ENCODE measurements at places on chromosomes 5 and 9.
A peak's percentile ranks its signal among the peaks of the same experiment; 100 is the strongest.

GRCh38 chr5:31377274-31377946 is 154.5 kb downstream of the DROSHA start:
- no peak for DNase-seq

DNA sequence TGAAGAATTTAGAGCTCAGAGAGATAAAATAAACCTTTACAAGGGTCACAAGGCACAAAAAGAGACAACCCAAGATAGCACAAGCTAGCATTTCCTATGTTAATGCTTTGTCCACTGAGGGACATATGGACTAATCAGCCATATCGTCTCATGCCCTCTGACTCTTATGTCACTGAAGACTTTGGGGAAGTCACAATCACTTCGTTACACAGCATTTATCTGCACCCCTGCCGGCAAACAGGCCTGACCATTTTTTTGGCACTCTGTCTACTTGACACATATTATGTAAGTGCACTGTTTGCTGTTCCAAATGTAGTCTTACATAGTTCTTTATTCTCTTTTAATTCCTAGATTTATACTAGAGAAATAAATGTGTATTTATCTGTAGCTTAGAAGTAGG is 13.9 kb upstream of the BNC2 start:
- no peak for DNase-seq

DNA sequence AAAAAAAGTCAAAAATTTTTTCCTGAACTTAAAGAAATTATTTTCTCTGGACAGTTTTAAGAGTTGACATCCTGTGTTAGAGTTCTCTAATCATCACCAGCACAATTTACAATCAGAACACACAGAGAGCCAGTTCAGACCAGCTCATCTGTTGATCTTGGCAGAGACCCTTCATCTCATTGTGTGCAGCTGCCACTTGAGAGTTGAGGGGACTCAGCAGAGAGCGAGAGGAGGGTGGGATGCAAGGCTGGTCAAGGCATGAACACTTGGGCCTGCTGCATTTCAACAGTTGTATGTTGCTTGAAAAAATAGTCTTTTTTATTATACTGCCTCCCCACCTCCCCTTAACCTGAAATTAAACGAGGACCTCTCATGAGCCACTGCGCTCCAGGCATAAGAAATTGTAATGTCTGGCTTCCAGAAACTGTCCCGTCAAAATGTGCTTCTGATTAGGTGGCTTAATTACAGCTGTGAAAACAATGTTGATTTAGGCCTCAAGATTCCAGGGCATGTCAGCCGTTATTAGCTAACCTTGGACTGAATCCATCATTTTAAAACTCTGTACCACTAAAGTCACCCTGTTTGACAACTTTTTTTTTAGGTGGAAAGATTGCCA is 383.6 kb downstream of the CCDC171 start:
- DNase-seq = peak; percentile 98

DNA sequence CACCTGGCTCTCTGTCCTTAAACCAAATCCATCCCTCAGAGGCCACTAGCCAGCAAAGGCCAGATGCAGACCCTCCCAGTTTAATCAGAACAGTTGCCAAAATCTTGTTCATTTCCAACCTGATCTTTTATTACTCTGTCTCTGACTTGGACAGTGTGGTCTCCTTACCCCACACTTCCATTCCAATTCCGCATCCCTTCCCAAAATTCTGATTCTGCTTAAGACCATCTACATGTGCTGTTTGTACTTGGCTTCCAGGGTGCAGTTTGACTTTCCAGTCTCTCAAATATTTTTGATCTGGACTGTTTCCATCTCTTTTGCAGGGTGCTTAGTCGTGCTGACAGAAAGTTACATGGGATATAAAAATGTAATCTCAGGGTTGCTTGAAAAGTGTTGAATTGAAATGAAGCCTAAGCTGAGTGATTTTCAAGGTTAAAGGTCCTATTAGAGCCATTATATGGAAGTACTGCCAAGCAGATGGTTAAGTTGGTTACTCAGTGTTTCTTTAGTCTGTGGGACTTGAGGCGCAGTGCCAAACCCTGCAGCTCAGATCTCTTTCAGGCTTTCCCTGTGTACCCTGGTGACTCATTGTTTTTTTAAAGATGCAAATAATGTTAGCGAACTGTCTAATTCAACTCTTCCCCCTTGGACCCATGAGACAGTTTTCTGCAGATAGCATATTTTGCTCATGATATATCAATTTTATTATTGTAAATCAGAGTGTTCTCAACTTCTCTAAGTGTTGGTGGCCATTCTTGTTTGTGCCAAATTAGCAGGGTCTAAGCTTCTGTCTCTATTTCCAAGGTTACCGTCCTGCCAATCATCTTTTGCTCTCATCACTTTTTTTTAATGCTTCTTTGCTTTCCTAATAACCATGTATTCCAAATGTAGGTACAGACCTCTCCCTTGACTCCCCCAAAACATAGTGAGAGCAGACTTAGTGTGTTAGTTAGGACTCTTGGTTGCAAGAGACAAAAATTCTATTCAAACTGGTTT is 18.2 kb upstream of the DCP2 start:
- DNase-seq = peak; percentile 11

DNA sequence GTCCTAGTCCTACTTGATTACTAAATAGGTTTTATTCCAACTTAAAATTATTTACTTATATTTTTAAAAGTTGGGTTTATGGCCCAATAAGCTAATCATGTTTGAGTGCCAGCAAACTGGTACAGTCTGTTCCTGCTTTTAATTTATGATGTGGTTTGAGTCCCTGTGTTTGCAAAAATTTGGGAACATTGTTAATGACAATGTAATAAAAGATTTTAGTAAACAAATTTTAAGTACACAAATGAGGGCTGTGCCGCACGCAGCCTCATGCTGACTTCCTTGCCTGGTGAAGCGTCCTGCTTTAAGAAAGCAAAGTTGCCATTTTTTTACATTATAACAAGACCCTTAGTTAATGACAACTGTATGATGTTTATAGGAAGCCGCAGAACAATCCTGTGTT is 96.8 kb upstream of the MAP1B start:
- DNase-seq = no peak

DNA sequence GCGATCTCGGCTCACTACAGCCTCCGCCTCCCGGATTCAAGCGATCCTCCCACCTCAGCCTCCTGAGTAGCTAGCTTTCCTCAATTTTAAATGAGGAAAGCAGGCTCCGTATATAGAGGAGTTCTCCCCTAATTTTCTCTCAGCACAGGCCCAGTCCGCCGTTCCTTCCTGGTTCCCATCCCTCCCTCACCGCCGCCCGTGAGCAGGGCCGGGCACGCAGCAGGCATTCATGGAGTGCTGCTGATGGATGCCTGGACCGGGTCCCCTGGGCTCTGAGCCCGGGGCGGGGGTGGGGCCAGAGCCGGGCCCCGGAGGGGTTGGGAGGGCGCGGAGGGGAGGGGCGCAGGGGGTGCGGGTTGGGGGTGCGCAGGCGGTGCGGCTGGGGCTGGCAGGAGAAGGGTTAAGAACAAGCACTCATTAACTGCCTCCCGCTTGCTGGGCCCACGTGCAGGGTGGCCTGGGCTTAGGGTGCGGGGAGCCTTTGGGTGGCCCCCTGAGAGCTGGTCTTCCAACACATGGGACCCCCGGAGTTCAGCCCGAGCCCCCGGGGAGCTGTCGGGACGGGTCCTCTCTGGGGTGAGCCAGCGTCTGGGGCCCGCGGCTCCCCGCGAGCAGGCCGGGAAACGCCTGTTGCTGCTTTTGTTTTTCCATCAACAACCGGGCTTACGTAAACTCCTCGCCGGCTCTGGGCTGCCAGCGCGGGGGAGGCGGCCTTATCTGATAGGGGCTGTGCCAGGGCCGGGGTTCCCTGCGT is 33.7 kb downstream of the LHX2 start:
- no peak for DNase-seq

DNA sequence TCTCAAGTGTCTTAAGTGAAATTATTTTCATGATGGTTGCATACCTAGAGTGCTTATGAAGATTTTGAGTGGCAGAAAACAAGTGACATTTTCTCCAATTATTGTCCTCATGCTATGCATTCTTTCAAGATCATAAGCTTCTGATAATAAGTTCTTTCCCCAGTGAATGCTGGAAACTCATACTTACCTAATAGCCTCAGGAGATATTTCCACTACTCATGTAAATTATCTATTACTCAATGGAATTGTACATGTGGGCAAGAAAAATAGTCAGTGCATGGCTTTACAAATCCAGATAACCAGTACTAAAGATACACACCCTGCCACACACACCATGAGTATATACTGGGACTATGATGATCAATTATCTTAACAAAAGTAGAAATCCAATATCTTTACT is 1219.4 kb upstream of the C9orf72 start:
- no peak for DNase-seq

- no peak for DNase-seq
These were observed 26.6 kb upstream of the POMT1 start for GRCh38 chr9:131475956-131476776.
